ENCODE measurements at places on chromosomes 5 and 9.

DNA sequence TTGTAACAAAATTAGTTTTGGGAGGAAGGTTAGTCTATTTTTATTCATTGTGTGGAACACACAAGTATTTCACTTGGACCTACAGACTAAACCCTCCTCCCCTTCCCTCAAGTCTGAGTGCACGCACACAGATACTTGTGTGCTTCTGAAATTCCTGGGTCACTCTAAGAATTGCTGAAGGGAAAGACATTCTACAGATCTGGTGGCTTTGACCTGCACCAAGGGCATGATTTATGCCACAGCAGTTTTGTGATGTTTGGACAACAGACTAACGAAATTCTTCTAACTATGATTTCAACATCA lies 150.5 kb downstream of the ARL15 start:
- no peak for DNase-seq

- no peak for DNase-seq
Measured at GRCh38 chr5:143063175-143063970, 293.2 kb downstream of the ARHGAP26 start.

GRCh38 chr9:136317695-136318094 lies 9.6 kb upstream of the GPSM1 start:
- DNase-seq = no peak

DNA sequence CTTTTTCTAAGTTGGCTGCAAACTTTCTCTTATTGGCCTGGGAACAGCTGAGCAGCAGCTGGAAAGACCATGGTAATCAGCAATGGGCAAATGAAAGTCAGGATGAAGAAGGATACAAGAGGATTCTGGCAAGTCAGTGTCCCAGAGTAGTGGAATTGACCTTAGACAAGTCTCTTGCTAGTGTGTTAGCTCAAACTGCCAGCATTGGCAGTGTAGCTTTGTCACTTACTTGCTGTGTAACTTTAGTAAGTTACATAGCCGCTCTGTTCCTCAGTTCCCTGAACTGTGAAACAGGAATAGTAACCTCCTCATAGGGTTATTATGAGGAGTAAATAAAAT lies 3.6 kb downstream of the ALDH1A1 start:
- DNase-seq = no peak

- DNase-seq = no peak
Measured at GRCh38 chr9:134066526-134066912, 1.3 kb downstream of the BRD3 start.

GRCh38 chr9:93378276-93378675 lies 73.2 kb upstream of the FAM120A start:
- no peak for DNase-seq

DNA sequence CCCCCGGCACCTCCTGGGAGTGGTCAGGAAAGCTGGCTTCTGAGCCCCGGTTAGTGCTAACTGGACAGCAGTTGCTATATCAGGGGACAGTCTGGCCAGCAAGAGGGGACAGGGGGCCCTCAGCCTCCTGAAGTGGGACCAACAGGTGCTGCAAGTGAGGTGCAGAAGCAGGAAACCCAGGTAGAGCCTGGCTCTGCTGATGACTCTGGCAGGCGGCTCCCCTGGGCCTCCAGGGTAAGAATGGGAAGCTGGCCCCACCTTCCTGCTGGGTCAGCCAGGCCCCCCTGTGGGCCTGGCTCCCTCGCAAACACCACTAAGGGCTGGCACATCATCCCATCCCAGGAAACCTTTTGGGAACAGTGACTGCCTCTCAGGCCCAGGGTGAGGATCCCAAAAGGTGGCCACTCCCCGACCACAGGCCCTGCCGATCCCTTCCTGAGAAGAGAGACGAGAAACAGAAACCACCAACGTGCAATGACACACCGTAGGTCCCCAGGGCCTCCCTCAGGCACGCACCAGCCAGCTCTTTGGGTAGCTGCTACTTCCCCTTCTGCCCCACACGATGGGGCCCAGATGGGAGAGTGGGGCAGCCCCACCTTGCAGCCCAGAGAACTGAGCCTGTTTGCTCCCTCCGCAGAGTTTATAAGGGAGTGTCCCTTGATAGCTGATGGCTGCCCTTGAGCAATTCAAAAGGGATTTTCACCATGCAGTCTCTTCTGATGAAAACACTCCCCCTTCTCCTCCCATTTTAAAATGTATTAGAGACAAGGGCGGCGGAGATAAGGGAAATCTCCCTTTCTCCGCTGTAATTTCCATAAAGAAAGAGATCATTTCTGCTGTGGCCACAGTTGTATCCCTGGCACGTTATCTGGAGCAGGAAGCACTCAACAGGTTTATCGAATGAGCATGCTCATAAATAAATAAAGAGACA lies 76.8 kb downstream of the STK10 start:
- DNase-seq = peak; percentile 61

DNA sequence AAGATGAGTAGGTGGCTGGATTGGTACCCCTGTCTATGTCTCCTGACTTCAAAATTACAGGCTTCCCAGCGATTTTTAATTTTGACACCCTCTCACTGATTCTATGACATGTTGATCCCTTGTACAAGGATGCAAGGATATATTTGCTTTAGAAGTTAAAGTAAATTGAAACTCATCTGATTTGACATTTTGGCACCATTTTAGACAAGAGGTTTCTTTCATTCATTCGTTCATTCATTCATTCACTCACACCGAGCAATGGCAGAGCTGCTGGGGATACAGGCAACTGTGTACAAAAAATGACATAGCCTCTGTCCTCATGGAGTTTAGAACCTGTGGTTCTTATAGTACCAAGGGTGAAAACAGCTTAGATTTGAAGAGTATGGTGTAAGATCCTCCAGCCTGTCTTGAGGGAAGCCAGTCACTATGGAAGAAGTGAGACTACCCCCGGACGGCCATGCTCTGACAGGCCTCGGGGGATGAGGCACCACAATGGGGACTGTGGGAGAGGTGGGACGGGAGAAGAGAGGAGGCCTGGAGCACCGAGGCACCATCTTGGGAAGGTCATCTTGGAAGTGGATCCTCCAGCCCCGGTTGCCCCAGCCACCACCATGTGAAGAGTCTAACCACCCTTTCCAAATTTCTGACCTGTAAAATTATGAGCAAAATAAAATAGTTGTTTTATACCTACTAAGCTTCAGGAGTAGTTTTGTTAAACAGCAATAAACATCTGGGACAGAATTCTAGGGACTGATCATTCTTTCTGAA lies 16.2 kb downstream of the STC2 start:
- no peak for DNase-seq

GRCh38 chr9:133980864-133981588 lies 11.1 kb downstream of the VAV2 start:
- DNase-seq = no peak

DNA sequence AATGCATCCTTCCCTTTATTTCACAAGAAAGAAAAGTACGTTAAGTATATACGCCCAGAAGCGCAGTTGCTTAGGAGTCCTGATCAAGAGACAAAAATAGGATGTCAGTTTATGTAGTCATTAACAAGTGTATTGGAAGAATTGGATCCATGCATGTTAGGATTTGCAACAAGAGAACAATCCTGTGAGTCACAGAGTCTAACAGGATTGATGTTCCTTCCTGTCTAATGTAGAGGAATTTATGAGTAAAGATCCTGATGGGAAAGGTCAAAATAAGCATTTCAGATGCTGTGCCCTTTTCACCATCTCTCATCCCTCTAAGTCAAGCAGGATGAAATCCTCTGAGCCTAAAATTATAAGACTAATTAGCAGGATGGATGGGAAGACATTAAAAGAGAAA lies 406.0 kb upstream of the GRIA1 start:
- DNase-seq = no peak

DNA sequence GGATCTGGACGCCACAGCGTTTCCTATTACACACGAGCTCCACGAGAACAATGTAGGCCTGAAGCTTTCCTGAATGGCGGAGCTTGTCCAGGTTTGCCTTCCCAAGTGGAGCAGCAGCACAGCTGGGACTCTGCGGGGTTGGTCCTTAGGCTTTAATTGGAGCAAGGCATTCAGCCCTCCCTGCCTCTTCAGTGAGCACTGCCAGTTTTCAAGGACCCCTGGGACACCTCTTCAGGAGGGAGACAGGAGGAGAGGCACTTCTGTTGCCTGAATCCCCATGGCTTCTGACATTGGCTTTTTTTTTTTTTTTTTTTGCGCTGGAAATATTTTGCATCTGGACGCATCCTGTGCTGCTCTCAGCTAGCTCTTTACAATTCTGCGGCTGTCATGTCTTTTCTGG lies 179.4 kb downstream of the SEMA6A start:
- no peak for DNase-seq

GRCh38 chr5:60820593-60821487 lies 23.2 kb downstream of the ELOVL7 start:
- no peak for DNase-seq

DNA sequence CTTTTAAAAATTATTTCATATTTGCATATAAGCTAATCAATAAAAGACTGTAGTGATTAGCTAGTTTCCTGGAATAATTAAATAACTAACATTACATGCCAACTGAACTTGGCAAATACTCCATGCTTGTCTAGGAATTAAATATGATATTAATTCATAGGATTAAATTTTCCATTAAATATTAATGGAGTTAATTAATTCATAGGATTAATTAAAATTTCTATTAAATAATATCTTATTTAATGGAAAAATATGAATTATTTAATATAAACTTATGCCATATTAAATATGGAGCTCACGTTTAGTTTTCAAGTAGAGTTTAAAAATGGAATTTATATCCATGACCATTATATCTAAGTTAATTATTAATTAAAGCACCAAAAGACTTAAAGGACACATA lies 517.8 kb upstream of the DAB2 start:
- DNase-seq = no peak

- DNase-seq = peak; percentile 30
Measured at GRCh38 chr5:100900142-100900795, 2.8 kb downstream of the ST8SIA4 start.

DNA sequence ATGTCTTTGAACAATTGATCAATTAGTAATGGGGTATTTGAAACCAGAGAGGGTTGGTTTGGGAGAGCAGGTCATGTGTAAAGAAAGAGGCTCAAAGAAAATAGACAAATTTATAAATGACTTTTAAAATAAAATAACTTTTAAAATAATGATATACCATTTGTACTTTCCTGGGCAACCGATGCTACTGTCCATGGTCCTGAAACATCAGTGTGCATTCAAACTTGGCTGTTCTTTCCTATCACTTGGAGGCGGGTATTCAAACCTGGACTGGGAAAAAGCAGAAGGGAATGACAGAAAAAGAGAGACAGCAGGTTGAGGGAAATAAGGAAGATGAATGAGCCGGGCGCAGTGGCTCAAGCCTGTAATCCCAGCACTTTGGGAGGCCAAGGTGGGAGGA lies 1446.4 kb upstream of the WWC1 start:
- DNase-seq = no peak

DNA sequence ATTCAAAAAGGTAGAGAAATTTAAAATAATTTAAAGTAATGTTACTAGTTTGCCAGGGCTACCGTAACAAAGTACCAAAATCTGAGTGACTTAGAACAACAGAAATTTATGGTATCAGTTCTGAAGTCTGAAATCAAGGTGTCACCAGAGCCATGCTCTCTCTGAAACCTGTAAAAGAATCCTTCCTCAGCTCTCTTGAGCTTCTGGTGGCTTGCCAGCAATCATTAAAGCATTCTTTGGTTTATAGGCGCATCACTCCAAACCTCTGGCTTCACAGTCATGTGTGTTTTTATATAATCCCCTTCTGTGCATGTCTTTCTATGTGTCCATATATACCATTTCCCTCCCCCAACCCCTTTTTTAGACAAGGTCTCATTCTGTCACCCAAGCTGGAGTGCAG lies 220.3 kb downstream of the COX7C start:
- no peak for DNase-seq

DNA sequence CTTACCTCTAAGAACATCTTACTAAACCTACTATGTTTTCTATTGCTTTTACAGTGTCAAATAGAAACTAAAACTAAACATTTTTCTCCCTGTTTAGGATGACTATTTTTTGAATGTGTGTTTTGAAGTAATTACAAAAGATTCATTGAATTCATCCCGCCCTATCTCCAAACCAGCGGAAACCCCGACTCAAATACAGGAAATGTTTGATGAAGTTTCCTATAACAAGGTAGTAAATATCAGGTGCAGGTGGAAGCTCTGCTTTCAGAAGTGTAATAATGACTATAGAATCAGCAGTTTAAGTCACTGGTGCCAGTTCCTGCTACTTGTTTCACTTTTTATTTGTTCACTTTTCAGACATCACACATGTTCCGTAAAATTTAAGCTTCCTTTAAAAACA lies 20.0 kb downstream of the ERAP2 start:
- DNase-seq = peak; percentile 7

GRCh38 chr9:21317956-21318923 lies 13.1 kb upstream of the IFNA5 start:
- no peak for DNase-seq

DNA sequence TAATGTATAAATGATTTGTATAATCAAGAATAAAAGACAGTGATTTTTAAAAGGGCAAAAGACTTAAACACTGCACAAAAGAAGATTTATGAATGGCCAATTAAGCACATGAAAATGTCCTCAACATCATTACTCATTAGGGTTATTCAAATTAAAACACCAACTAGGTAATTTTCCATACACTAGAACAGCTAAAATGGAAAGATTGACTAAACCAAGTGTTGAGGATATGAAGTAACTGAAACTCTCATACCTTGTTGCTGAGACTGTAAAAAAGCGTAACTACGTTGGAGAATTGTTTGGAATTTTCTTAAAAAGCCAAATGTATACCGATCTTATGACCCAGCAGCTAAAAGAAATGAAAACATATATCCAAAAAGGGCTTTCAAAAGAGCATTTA lies 144.9 kb downstream of the SGCD start:
- DNase-seq = no peak

- DNase-seq = no peak
Measured at GRCh38 chr9:19026375-19026774, 6.6 kb downstream of the SAXO1 start.

DNA sequence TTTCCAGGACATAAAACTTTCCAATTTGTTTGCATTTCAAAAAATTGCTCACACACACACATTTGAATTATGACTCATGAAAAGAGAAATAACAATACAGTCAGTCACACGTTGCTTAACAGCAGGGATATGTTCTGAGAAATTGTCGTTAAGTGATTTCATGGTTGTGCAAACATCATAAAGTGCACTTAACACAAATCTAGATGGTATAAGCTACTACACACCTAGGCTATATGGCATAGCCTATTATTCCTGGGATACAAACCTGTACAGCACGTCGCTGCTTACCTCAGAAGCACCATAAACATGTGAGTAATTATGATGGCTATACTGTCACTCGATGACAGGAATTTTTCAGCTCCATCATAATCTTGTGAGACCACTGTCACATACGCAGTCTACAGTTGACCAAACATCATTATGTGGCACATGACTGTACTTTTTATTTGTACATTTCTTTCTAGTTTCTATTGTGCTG lies 378.2 kb downstream of the ACTL7B start:
- DNase-seq = no peak

DNA sequence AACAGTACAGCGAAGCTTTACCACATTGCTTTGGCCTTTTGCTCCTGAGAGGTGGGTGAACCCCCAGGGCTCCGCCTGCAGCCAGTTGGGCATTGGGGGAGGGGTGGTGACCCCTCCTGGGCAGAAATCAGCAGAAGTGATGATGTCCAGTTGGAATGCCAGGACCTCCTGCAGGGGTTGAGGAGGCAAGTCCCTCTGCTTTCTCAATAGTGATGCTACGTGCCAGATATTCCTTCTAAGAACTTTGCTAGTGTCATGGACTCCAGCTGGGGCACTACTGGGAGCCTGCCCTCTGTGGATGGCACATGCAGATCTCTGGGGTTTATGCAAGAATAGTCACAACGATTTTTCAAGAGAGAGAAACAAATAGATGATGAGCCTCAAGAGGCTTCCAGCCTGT lies 95.6 kb downstream of the NDFIP1 start:
- no peak for DNase-seq

GRCh38 chr9:111250875-111251842 lies 78.9 kb downstream of the OR2K2 start:
- no peak for DNase-seq

Measured in CD4-positive, alpha-beta T cell (primary cell).